Occipital lobe (tissue), 3 donors: ENCODE measurements at places on chromosomes 2 and 18.

DNA sequence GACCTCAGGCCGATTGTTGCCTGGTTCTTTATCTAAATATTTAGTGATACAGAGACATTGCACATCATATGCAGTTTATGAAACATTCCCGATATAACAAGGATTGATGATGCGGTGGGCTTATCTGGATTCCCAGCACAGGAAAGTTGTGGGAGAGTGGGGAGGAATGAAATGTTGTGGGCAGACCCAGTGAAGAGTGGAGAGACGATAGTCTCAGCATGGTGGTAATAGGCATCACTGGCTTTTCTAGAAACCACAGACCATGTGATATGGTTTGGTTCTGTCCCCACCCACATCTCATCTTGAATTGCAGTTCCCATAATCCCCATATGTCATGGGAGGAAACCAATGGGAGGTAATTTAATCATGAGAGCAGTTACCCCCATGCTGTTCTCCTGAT, 34.8 kb upstream of the RND3 start:
- DNase-seq = no peak

DNA sequence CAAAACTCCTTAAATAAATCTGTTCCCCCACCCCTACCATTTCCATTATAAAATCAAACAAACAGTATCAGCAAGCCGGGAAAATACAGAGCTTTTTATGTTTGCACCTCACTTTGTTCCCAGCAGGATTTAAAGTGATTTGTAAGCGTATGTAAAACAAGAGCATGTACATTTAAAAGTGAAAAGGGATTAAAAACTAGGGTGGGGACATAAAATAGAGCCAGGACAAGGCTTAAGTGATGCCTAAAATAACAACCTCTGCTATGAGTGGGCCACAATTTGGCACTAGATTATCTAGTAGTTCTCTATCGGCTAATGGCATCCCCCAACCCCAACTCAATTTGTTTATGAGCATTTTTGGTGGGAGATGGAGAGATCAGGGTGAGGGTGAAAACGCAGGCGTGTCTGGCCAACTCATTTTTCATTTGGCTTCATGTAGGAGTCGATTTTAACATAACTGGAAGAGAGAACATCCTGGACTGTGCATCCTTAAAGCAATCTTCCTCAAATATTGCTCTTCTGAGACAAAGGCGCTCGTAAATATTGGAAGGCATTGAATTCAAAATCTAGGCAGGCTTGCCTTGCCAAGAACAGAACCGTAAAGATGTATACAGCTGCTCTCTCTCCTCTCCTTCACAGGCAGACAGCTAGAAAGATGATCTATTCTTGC, 34.5 kb upstream of the TSPYL6 start:
- DNase-seq = no peak

GRCh38 chr2:201369775-201370174, 12.6 kb upstream of the FLACC1 start:
- DNase-seq = no peak

GRCh38 chr2:50556934-50557575, 474.9 kb downstream of the NRXN1 start:
- DNase-seq = no peak

DNA sequence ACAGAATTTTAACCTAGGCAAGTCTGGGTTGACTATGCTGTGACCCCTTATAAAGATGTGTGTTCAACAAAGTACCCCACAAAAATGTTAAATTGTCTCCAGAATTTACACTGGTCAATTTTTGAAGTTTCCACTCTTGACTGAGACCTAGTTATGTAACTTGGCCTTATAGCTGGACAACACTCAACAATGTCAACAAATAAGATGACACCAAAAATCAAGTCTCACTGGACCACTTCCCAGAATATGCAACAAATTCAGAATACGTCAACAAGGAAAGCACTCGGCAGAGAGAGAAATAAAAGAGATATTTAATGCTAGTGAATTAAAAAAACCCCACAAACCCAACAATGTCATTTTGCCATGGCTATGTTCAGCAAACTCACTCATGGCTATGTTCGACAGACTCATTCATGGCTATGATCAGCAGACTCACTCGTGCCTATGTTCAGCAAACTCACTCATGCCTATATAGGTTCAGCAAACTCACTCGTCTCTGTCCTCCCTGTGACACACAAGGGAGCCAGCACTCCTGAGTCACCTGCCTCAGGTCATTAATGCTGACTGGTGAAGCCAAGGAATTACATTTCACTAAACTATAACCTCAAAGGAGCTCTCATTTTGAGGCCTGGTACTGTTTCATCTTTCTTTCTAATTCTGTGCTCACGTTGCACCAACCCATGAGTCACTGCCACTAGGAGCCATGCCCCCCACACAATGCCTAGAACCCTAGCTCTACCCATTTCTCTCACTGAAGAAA, 72.7 kb downstream of the PTPN2 start:
- no peak for DNase-seq

- no peak for DNase-seq
These were observed 74.4 kb downstream of the UBE2E3 start for GRCh38 chr2:181054843-181055242.

DNA sequence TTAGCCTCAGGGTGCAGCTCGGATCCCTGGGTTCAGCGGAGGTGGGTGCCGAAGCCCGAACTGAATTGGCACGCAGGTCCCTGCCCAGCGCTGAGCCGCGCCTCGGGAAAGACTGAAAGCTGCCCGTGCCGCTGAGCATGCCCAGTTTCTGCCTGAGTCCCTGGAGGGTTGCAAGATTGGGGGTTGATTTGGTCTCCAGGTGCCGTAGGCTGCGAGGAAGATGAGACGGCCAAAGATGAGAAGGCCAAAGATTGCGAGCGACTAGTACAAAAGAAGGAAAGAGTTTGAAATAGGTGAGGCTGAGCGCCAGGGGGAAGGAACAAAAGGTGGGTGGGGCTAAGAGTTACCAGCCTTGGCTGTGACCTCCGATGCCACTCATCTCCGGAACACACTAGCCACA, 852 bp upstream of the KCNH7 start:
- peak; percentile 27 for DNase-seq

- no peak for DNase-seq
These were observed 45.6 kb downstream of the REL start for GRCh38 chr2:60926741-60927552.

DNA sequence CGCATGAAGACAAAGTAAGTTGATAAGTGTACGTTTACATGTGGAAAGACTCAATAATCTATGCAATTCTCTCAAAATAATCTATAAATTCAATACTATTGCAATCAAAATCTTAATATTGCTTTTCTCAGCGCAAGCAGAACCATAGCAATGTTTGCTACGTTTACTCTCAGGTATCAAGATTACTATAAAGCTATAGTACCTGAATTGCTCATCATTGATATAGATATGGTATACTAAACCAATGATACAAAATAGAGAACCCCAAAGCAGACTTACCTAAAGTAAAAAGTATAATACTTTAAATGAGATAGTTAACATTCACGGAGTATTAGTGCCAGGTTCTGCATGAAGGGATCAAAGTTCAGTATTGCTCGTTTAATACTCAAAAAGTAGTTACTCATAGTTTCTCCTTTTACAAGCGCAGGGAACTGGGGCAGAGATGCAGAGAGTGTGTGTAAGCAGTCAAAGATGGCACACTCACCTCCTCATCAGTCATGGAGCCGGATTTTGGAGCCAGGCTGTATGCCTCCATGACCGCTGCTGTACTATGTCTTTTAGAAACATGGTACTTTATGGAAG, 391.0 kb upstream of the ID2 start:
- DNase-seq = no peak

GRCh38 chr2:19659024-19659792, 242.6 kb downstream of the TTC32 start:
- DNase-seq = no peak
